ENCODE measurements at places on chromosomes 6 and 20.

GRCh38 chr6:2756241-2756640 is 5.5 kb upstream of the MYLK4 start:
- DNase-seq: no peak

DNA sequence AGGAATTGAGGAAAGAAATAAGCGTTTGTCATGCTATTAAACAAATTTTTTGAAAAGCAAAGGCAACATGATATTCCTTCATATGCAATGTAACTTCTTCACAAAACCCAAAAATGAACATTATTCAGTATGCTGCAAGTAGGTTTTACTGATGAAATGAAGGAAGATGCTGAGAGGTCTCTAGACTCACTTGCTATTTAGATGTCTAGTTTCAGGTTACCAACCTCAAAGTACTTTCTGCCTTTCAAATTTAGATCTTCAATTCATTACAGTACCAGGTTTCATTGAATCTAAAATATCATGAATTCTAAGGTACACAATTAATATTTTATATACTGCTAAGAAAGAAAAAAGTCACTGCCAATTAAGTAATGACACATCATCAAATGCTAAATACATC is 39.9 kb downstream of the MYO6 start:
- DNase-seq: no peak

DNA sequence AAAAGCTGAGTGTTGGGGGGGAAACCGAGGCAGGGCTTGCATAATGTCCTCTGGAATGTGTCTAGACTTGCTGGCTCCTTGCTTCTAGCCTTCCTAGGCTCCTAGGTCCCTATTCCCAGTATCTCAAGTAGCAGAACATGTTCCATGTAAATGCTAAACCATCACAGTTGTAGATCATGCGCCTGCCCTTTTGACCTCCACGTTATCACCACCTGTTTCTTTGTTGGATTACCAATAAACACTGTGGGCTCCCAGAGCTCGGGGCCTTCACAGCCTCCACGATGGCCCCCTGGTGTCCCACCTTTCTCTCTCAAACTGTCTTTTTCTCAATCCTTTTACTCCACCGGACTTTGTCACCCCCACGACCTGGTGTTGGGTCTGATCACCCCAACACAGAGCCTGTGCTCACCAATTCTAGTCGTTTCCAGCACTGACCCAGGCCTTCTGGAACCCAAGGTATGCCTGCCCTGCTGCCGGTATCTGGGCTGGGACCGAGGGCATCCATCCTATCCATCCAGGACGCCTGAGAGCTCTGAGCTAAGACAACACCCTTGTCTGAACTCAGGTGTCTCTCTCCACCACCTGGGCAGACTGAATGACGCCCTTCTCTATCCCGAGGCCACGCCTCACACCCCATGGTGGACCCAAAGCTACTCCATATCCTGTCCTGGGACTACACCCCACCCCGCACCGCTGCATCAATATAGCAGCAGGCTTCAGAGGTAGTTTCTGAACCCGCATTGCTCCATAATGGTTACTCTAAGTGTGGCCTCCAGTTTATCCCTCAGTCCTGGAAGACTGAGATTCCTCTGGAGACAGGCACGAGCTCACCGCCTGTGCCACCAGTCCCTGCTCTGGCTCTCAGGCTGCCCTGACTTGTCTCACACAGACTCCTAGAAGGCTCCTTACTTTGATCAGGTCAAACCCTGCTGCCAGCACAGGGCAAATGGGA is 9.3 kb upstream of the PRR18 start:
- no peak for DNase-seq

- DNase-seq: no peak
Observed at GRCh38 chr6:1312473-1313367, 822 bp downstream of the FOXQ1 start.

DNA sequence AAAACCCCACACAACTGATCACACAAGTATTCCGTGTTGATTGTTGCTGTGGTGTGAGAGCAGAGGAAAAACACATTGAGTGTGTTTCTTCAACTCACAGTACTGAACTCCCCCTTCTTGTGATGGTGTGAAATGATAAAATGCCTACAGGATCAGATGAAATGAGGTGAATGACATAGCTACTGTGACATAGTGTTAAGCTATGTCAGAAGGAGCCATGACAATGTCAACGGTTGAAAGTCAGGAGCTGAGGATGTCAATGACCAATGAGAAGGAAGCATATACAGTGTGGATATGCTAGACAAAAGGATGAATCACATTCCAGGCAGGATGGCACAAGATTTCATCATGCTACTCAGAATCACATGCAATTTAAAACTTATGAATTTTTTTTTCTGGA is 38.8 kb downstream of the WASF1 start:
- no peak for DNase-seq

DNA sequence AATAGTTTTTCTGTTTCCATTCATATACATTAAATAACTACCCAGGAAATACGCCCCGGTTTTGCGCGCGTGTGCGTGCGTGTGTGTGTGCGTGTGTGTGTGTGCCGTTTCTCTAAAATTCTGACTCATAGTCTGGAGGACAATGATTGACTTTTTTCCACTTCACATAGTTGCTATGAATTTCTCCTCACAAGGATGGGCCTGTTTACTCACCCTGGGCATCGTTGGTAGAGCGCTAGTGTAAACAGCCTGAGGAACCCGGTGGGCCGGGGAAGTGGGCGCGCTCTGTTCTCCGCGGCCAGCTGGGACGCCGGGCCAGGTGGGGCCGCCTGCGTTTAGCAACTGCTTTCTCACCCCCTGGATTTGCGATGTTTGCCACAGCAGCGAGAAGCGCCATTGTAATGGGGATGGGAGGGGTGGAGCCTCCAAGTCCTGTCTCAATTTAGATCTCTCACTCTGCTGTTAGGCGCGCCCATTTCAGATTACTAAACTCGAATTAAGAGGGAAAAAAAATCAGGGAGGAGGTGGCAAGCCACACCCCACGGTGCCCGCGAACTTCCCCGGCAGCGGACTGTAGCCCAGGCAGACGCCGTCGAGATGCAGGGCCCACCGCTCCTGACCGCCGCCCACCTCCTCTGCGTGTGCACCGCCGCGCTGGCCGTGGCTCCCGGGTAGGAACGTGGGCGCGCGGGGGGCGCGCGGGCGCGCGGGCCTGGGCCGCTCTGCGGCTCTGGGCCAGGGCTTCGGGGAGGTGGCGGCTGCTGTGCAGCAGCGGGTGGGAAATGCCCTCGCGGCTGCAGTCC is at the start of gene CD109:
CD109 (plus strand) TSS at position 585 of the 803 bp plus-strand sequence; CDS start at position 598, 13 bp downstream.
- peak; percentile 67 for DNase-seq

DNA sequence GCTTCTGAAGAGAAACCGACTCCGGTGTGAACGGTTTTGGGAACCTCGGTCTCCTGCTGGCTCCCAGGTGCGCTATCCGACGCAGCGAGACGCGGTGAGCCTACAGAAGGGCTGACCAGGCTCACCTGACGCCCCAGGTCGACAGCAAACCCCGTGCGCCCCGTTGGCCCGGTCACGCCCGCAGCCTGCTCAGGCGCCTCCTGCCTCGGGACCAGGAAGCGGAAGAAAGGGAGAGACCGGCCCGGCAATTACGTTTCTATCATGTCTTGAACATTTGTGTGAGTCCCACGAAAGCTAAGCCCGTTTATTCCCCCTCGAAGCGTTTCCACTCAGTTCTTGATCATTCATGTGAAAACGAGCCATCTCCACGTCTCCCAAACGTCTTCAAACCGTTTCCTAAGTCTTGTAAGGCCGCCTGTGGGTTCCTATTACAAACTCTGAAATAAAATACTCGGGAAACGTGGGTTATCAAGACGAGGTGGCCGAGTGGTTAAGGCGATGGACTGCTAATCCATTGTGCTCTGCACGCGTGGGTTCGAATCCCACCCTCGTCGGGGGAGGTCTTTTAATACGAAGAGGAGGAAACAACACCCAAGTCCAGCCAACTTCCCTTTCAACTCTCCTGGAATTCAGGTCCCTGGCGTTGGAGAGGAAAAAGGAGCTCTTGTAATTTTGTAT is 150.5 kb upstream of the PRSS16 start:
- no peak for DNase-seq
